ENCODE measurements at places on chromosomes 1 and 21.

- DNase-seq: no peak
Measured at GRCh38 chr1:227905573-227906487, 41.9 kb downstream of the WNT9A start.

DNA sequence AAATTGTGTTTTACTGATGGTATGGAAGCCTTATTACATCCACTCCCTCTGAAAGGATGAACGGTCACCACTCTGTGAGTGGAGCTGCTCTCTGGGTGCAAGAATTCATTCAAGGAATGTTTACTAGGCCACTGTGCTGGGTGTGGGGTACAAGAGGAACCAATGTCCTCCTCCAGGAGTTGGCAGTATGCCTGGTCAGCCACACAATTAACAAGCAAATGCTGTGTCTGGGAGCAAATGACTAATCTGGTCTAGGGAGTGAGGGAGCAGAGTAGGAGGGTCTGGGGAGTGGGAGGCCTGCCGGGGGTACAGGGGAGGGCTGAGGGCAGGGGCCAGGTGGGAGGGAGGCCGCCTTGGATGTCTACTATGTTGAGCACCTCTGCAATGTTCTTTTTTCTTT lies 27.2 kb upstream of the TDRD10 start:
- DNase-seq: no peak

DNA sequence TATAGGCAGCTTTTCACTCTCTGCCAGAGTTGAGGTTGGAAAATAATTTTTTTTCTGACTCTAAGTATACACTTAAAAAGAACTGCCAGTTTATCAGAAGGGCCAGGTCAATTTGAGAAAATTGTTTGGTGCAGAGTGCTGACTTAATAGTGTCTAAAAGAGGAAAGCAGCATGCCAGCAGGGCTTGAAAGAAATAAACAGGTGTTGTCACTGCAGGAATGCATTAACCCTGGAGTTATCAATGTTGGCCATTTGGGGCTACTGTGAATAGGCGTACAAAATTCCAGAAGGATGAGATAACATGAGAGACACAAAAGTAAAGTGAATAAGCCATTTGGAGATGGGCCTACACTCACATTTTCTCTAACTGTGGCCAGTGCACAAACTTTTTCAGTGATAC lies 220.6 kb upstream of the PLD5 start:
- DNase-seq: no peak

- no peak for DNase-seq
Measured at GRCh38 chr1:84286071-84286470, 15.4 kb upstream of the SAMD13 start.

DNA sequence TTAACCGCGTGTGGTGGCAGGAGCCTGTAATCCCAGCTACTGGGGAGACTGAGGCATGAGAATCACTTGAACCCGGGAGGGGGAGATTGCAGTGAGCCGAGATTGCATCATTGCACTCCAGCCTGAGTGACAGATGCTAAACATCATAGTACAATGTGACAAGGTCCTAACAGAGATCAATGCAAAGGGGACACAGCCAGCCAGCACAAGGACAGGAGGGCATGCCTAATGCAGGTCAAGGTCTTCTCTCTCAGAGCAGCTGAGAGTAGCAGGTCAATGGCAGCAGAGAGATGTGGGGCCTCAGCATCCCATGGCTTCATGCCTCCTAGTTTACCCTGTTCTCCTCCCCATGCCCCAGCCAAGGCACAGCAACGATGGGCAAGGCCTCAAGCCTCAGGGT lies 3.0 kb upstream of the SMIM11 start:
- DNase-seq: no peak

DNA sequence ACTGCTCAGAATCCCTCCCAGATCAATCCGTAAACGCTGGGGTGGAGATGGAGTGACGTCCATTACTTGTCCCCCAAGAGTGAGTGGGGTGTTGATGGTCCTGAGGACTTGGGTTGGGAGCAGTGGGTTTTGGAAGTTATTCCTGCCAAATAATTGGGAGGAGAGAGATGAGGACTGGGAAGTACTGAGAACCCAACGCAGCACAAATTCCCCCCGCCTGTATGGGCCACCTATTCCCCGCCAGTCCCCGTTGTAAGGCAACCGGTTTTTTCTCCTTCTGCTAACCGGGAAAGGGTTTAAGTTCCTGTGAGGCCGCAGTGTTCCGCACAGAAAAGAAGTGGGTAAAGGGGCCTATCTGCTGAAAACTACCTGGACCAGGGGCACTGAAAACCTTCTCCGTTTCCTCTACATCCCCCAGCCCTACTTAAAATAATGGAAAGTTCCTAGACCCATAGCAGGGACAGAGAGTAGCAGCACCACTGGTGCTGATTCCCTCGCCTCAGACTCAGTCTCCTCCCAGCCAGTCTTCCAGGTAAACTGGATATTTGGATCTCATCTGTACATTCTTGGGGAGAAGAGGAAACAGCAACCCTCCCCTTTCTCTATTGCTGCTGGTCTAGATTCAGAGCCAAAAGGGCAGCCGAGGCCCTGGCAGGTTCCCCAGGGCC lies 738 bp downstream of the LURAP1 start:
- no peak for DNase-seq

DNA sequence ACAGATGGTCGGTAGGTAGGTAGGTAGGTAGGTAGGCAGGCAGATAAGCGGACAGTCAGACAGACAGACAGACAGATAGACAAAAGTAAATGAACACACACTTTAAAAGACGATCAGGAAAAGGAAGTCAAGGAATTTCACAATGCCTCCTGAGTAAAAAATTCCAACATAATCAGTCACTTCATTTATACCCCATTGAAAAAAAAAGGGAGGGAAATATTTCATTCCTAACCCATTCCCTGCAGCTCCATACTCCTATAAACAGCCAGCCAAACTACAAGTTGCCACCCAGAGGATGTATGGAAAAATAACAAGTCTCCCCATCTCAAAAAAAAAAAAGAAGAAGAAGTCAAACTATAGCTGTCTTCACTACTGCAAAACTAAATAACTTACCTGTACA lies 43.4 kb downstream of the ZZZ3 start:
- no peak for DNase-seq

GRCh38 chr1:201650623-201650933 lies 111.7 kb downstream of the NAV1 start:
- DNase-seq: no peak

DNA sequence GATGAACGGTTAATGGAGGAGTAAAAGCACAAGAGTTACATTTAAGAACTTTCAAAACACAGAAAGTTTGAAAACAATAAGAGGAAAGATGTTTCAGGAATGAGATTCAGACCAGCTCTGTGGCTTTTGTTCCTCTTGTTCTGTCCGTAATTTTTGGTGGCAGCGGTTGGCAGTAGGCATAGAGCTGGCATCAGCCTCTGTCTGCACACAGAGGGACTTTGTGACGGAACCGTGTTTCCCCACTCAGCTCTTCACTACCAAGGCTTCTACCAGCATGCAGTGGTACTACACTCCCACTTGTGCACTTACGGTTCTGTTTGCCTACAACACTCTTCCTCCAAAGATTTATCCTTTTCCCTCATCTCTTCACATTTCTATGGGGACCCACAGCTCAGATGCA lies 212.8 kb downstream of the DSCAM start:
- no peak for DNase-seq

- no peak for DNase-seq
Measured at GRCh38 chr1:153533689-153534201, 2.0 kb downstream of the S100A6 start.

DNA sequence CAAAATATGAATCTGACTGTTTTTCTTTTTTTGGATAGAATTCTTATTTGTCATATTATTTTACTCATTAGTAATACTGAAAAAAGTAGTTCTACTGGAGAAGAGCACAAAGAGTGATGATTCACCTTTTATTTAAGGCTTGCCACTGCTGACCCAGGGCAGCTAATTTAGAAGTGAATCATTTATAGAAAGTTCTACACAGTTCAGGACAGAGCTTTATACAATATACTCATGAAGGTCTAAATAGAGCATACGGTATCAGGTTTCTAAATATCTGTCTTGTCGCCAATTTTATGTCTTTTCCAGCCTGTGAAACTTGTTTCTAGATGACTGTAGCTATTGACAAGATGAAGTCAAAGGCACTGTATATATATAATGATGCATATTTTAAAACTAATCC lies 25.0 kb downstream of the GIPC2 start:
- no peak for DNase-seq

DNA sequence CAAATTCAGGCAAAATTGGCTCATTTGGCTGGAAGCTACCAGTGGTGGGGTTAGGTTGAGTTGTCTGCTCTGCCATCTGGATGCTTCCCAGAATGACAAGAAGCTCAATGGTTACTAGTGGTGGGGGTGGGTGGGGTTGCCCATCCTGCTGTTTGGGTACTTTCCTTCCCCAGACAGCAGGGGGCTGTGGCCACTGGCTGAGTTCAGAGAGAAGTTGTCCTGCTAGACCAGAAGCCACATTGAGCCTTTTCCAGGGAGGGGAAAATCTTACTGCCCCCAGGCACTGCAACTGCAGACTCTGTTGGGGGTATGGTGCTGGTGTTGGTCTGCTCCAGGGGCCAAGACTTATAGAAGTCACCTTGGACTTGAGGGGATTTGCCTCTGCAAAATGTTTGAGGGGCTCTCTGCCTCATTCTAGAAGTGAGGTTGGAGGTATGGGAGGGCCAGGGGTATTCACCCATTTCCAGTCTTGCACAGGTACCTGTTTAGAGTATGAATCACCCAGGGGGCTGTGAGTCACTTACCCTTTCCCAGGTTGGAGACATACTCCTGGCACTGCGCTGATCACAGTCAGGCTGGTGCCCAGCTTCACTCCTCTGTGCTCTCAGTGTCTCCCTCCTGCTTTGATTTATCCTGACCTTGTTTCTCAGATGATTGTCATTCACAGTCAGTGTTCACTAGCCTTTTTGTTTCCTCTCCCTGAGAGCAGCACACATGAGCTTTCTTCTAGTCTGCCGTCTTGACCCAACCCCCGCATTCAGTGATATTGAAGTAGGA lies 89.1 kb upstream of the NEGR1 start:
- DNase-seq: no peak

DNA sequence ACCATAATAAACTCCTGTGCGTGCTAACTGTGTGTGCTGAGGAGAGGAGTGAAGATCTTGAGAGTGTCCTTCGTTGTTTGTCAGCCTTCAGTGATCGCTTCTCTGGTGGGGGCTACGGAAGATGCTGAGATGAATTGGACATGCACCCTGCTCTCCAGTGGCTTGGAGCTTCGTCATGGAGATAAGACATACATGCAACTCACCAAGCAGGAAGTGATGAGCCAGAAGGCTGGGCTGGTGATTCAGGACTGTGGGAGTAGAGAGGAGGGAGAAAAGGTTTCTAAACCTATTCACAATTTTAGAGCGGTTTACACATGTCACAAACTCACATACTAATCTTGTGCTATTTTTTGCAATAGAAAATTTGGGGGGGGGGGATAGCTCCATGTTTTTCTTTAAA lies 128.9 kb upstream of the ADAR start:
- DNase-seq: no peak

DNA sequence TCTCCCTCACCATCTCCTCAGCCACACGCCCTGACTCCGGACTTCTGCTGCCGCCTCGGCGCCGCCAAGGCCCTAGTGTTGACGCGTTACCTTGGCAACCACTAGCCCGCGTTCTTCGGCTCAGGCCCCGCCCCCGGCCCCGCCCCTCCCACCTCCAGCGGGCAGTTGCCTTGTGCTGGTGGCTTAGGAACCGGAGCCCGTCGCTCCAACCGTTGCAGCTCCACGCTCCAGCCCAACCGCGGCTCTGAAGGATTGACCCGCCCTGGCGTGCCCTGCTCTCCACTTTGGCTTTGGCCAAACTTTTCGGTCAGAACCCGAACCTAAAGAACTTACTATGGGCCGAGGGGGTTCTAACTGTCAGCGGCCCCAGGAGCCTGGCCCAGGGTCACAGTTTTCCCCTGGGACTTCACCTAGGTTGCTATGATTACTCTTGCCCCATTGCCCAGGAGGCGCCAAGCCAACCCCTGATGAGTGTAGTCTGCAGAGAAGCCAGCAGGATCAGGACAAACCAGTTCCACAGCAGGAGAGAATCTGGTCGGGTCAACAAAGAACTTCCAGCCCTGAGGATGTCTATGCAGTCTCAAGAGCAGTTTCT lies at the start of gene CFAP45:
Gene CFAP45, minus strand, starts transcription at position 80 of the 595 bp plus-strand sequence. Its CDS starts 67 bp downstream, at position 13.
- DNase-seq: no peak

GRCh38 chr1:227778401-227778947 lies 37.0 kb upstream of the PRSS38 start:
- no peak for DNase-seq

DNA sequence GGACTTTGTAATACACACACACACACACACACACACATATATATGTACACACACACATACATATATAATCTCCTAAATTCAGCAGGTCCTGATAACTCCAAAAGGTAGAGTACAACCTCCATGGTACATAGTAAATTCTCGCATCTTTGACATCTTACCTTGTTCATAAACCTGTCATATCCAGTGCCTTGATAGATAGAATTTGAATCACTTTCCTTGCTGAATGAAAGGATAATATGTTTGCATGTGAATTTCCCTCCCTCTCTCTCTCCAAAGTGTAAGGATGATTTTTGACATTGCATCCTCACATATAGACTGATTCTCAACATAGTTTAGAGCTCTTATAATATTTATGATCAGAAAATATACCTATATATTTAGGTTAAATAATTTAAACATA lies 567.1 kb upstream of the ADGRL2 start:
- no peak for DNase-seq

DNA sequence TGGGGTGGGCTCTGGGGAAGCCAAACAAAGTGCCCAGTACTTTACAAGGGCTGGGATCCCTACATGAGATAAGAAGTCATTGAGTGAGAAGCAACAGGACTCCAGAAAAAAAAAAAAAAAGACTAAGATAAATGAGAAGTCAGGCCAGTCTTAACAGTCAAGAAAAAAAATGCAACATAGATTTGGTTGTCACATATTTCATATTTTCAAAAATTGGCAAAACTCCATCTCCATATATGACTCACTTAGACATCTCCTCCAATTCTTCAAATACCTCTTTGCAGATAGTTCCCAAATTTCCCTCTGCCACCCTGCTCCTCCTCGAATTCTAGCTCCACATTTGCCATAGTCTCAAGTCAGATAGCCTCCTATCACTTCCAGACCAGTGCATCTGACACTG lies 20.9 kb upstream of the SIPA1L2 start:
- DNase-seq: no peak

DNA sequence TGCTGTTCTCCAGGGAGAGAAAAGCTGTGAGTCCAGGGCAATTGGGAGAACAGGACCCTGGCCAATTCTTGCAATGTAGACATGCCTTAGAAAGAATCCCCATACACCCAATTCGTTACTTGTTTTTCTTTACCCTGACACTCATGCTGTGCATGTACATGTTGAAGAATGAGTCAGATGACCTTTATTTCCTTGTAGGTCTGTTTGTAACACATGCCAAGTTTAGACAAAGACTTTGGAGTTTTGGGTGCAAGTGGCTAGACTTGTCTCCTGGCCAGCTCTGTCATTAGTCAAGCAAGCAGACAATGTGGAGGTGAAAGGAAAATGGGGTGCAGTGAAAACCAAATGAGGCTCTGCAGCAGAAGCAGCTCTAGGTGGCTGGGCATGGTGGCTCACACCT lies 38.1 kb downstream of the GNPAT start:
- DNase-seq: no peak

DNA sequence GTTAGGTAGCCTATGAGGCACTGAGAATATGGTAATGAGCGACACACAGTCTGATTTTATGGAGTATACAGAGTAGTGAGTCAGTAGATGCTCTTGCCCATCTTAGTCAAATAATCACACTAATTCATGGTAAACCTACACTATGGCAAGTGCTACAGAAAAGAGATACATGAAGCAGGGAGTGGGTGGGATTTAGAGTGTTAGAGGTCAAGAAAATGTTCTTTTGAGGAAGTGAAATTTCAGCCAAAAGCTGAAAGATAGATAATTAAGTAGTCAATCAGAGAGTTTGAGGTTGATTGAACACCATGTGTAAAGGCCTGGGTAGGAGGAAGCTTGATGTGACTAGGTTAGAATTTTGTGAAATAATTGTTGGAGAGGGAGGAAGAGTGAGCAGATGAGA lies 14.7 kb downstream of the MDM4 start:
- DNase-seq: no peak

All from stimulated activated CD8-positive, alpha-beta memory T cell treated with anti-CD3 and anti-CD28 coated beads, Interleukin-4, amount 100 ng/mL, for 24 hours (primary cell).